ENCODE measurements at places on chromosomes 16 and 17.

GRCh38 chr17:17797119-17797809 lies 39.5 kb downstream of the SREBF1 start:
- no peak for DNase-seq

- DNase-seq, result no peak
Observed at GRCh38 chr17:73821665-73822064, 177.4 kb upstream of the SDK2 start.

- DNase-seq, result no peak
Observed at GRCh38 chr17:34082404-34082803, 172.7 kb upstream of the CCL2 start.

DNA sequence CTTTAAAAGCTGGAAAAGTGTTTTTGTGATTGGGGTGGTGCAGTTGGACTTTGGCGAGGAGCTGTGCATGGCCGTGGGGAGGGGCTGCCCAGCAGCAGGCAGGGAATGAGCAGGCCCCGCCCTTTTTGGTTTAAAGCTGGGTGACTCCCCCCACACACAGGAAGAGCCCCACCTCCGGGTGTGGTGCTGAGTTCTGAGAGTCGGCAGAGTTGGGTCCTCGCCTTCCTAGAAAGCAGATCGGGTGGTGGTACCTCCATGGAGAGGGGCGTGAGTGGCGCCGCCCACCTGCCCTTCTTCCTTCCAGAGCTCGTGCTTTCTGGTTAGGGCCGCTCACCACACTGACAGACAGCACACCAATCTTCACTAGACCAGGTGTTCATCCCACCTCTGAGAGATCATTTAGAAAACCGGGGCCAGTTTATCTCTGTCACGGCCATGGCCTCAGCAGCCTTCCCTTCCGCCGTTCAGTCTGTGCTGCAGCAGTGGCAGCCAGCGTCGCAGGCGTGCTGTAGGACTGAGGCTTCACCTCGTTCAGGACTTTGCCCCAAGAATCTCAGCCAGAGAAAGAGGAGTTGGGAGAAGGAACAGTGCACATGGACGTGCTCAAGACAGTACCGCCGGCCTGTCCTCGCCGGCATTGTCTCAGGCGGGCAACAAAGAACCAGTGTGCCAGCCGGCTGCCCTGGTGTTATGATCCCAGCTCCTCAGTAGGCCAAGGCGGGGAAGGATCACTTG lies 144.0 kb upstream of the CHMP6 start:
- peak; percentile 64 for DNase-seq

DNA sequence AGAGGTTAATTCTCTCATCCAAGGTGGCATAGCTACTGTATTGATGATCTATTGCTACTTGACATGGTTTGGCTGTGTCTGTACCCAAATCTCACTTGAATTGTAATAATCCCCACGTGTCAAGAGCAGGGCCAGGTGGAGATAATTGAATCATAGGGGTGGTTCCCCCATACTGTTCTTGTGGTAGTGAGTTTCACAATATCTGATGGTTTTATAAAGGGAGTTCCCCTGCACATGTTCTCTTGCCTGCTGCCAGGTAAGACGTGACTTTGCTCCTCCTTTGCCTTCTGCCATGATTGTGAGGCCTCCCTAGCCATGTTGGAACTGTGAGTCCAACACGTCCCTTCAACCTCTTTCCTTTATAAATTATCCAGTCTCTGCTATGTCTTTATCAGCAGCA lies 22.9 kb upstream of the CPPED1 start:
- no peak for DNase-seq

DNA sequence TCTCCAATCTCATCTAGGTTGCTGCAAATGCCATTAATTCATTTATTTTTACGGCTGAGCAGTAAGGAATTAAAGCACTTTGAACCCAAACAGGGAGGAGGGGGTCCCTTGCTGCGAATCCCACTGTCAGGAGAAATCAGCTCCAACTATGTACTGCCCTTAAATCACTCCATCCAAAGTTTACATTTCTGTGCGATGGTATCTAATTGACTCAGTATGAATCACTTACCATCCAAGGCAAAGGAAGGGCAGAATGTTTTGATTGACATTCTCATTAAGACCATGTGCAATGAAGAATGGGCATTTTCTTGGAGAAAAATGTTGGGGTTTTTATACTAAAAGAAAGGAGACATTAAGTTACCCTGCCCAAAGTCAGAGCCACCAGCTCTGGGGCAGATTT lies 47.7 kb upstream of the XYLT1 start:
- DNase-seq, result no peak

DNA sequence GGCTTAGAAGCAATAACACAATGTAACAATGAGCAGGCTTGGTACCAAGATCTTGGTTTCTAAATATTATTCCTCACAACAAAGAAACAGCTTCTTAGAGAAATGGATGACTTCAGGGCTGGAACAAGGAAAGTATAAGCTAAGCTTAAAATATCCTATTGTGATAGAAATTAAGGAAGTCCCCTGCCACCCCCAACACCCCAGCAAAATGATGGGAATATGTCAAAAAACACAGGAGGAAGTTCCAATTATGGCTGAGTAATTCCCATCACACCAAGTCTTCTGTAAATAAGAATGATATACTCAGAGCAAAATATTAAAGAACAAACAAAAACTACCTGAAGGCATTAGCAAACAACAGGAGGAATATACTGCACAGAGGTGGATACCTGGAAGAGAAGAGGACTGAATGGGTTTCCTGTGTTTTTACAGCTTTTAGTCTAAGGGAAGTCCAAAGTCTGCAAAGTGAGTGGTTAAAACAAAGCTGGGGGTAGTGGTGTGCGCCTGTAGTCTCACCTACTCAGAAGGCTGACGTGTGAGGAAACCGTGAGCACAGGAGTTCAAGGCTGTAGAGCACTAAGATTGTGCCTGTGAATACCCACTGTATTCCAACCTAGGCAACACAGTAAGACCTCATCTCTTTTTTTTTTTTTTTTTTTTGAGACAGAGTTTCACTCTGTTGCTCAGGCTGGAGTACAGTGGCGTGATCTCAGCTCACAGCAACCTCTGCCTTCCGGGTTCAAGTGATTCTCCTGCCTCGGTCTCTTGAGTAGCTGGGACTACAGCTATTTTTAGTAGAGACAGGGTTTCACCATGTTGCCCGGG lies 17.1 kb upstream of the ATP6V0A1 start:
- no peak for DNase-seq

- peak; percentile 73 for DNase-seq
Observed at GRCh38 chr16:89324056-89325010, 106.8 kb downstream of the ZNF778 start.

DNA sequence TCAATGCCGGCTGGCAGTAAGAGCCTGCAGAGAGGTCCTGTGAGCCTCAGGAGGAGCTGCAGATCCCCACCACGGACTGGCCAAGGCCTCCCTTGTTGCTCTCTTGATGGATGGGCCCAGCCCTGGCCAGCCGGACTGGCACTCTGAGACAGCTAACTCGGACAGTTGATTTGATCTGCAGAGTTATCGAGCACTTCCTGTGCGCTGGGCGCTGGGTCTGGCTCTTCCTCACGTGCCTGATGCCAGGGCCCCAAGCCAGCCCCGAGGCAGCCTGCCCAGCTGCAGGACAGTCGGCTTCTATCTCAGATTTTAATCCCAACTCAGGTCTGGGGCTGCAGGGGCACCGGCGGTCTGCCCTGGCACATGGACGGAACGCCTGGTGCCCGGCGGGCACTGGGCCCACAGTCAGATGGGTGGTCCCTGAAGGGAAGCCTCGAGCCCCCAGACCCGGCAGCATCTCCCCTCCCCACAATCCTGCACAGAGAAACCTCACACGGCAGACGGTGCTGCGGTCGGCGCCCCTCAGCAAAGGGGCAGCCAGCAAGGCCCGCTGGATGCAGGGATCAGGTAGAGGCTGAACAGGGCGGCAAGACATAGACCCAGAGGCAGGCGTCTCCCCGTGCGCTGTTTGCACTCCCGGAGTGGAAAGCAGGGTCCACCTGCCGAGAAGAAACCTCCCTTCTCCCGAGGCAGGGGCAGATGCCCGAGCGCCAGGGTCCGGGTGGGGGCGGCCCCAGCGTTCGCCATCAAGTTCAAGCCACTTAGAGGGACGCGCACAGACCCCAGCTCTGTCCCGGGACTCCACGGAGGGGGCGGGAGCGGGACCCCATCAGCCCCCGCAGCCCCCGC lies 34.0 kb downstream of the TIMM22 start:
- no peak for DNase-seq

DNA sequence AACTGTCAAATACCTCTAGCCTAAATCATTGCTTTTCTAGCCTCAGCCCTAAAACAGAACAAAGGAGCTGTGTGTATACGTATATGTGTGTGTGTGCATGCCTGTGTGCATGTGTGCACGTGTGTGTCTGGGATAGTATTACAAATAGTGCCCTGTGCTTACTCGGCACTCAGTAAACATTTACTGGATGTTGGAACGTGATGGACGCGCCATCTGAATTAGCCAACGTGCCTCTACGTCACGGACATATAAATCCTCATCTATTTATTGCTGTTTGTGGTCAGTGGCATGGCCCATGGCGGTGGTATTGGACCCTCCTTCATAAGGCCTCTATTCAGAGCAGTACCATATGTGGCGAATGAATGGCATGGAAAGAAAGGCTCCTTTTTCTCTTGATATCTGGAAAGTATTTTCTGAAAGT lies 37.5 kb downstream of the WWP2 start:
- DNase-seq, result no peak

GRCh38 chr16:87351320-87351698 lies 32.3 kb downstream of the FBXO31 start:
- no peak for DNase-seq

GRCh38 chr16:65667011-65667578 lies 545.2 kb upstream of the CDH11 start:
- no peak for DNase-seq

DNA sequence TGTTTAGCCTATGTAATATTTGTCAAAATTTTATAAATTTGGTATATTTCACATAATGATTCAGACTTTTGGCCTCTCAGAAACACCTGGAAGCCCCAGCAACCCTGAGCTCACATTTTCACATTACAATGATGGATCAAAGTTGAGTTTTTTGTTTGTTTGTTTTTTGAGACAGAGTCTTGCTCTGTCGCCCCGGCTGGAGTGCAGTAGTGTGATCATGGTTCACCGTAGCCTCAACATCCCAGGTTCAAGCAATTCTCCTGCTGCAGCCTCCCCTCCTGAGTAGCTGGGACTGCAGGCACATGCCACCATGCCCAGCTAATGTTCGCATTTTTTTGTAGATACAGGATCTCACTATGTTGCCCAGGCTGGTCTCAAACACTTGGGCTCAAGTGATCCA lies 10.6 kb upstream of the VAT1L start:
- no peak for DNase-seq

GRCh38 chr17:34899643-34900291 lies 61.5 kb downstream of the CCT6B start:
- DNase-seq, result no peak

- DNase-seq, result no peak
Observed at GRCh38 chr17:47693731-47694580, at the start of gene TBKBP1. TBKBP1 (plus strand) TSS chr17:47694161; CDS start chr17:47696113, 1,952 bp downstream.

GRCh38 chr17:45238155-45238774 lies 16.6 kb downstream of the FMNL1 start:
- no peak for DNase-seq

DNA sequence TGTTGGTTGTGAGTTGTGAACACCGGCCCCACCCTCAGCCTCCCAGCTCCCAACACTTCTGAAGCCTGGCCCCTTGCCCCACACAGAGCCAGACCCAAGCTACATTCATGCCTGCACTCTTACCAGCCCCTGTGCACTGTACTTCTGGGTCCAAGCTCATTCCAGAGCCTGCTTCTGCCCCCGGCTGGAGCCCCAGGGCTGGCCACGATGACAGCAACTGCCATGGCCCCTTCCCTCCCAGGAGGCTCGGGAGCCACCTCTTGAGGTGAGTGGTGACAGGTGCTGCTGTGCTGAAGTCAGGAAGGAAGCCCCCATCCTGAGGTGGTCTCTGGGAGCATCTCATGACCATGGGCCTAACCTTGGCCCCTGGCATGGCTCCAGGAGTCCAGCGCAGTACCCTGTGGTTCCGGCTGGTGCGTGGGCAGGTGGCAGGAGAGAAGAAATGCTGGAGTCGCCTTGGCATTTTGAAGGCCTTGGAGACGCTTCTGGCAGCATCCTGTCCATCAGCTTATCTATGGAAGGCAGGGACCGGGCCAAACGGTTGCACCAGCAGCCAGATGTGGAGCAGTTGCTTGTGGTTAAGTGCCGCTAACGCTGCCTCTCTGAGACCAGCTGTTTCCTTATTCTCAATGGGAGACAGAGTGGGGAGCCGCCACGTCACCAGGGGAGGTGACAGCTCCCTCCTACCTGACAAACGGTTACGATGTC lies 3.9 kb upstream of the CDT1 start:
- no peak for DNase-seq

DNA sequence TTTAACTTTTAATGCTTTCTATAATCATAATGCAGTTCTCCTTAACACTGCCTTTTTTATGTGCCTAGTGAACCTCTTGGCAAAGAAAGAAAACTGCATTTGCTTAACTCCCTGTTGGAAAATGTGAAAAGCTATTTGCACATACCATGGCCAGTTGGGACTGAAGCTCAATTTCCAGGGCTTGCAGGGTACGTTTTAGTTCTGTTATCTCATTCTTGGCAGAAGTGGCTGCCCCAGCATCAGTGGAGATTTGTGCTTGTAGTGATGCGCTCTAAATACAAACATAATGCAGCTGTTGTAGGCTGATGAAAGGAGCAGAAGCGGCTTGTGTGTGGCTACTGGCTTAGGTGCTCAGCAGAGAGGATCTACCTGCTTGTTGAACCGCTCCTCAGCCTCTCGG lies 3.7 kb downstream of the KRT24 start:
- DNase-seq, result no peak

- DNase-seq, result no peak
Observed at GRCh38 chr17:21272881-21273792, 11.4 kb upstream of the MAP2K3 start.

DNA sequence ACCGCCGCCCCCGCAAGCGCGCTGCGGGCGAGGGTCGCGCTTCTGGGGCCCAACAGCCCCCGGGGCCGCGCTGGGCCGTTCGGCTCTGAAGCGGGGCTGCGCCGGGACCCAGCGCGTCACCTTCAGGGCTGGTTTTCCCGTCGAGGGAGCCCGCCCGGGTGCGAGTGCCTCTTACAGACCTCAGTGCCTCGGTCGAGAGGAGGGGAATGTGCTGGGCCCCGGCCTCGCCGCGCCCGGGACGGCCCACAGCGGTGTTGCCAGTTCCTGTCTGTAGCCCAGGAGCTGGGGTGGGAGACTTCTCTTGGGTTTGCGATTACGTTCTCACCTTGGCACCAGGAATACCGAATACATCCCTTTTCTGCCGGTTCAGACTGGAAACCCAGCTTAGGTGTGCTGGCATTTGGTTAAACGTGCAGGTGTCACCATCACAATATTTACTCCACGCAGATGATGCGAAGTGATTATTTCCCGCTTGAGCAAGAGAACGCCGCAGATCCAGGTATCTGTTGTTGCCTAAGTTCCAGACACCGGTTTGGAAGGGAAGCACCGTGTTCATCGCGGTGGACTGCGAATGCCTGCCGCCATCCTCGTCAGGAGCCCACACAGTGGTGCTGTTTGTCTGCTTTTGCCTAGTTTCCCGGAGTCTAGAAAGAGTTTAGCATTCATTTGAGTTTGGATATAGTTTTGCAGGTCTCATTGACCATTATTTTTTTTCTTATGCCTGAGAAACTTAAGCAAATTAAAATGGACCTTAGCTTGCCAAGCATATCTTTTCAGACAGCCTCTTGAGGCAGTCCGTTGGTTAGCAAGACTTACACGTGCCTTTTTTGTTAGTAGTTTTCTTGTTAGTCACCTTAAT lies 914 bp downstream of the MAP1LC3B start:
- no peak for DNase-seq

- DNase-seq, result no peak
Observed at GRCh38 chr16:66649636-66650205, 45.2 kb downstream of the CMTM3 start.

GRCh38 chr16:11507991-11508390 lies 78.7 kb downstream of the LITAF start:
- no peak for DNase-seq
